Fibroblast of mammary gland (primary cell): ENCODE measurements at places on chromosomes 1 and 21.
A peak's percentile ranks its signal among the peaks of the same experiment; 100 is the strongest.

DNA sequence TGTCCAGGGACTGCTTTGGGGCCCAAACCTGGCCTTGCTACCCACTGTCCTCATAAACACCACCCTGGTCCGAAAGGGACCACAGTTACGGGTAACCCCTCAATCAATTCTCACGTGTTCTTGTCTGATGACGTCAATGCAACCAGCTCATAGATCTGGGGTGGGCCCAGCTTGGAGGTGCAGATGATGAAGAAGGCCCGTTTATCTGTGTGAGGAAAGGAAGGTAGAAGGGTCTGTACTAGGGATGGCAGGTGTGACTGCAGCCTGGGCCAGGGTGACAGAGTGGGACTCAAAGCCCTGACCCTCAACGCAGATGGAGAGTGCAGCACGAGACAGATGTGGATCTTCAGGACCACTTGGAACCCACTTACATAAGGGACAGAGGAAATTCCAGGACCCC, 22.1 kb downstream of the LRRC71 start:
- no peak for DNase-seq

- peak; percentile 79 for DNase-seq
These were observed 2.2 kb upstream of the CRABP2 start for GRCh38 chr1:156707417-156708217.

GRCh38 chr1:154711416-154711815, 103.4 kb upstream of the ADAR start:
- no peak for DNase-seq

- peak; percentile 17 for DNase-seq
These were observed 46.3 kb downstream of the GPA33 start for GRCh38 chr1:167043752-167044488.

- peak; percentile 16 for DNase-seq
These were observed 575.1 kb upstream of the BEND5 start for GRCh38 chr1:49351768-49352167.

DNA sequence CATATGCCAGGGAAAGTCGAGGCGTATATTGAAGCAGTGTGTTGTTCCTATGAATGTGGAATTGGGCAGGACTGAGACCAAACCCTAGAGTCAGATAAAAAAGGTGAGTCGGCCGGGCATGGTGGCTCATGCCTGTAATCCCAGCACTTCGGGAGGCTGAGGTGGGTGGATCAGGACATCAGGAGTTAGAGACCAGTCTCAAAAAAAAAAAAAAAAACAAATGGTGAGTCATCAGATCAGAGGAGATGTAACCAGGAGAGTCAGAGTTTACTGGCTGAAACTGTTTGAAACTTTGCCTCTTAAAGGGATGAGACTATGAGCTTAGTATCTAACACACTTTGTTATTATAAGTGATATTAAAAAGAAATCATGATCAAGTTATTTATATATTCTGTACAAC, 26.4 kb upstream of the SYCP1 start:
- DNase-seq, result peak; percentile 29

DNA sequence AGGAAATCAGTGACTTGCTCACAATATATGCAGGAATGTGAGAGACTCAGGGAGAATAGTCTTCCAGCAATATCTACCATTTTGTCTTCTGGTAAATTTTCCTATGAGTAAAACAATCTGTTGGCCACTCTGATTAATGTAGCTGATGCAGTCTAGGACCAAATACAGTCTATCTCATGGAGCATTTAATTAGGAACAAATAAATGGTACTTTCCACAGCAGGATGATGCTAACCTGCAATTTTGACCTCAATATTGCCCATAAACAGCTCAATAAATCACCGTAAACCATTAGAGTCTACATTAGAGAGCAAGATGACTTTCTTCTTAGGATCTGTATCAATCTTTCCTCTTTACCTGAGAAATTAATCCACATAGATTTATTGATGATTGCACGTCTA, 567.7 kb upstream of the B3GALT2 start:
- no peak for DNase-seq

- peak; percentile 62 for DNase-seq
These were observed 9.2 kb downstream of the CLDN8 start for GRCh38 chr21:30206551-30207251.

- DNase-seq, result no peak
These were observed 68.8 kb upstream of the HUNK start for GRCh38 chr21:31804008-31804394.

- peak; percentile 65 for DNase-seq
These were observed 75.5 kb downstream of the VCAM1 start for GRCh38 chr1:100794748-100795645.

DNA sequence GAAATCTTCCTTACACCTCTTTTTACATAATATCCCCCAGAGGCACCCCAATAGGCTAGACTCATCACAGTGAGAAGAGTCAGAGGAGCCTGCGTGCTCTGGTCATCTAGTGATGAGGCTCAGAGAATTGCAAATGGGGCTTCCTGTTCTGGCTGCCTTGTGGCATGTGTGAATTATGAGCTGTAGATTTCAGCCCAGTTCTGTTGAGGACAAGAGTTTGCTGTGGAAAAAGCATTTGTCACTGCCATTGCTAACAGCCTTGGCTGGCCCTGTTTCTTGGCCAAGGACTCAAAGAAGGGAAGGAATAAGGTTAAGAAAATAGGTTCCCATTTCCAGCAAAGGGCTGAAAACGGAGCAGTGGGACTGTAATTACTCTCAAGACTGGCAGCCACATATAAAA, 30.7 kb downstream of the MRAP start:
- DNase-seq, result peak; percentile 75

GRCh38 chr1:109832945-109833344, 69.2 kb upstream of the EPS8L3 start:
- DNase-seq, result no peak

- no peak for DNase-seq
These were observed 9.3 kb downstream of the SLC2A5 start for GRCh38 chr1:9059891-9060744.

DNA sequence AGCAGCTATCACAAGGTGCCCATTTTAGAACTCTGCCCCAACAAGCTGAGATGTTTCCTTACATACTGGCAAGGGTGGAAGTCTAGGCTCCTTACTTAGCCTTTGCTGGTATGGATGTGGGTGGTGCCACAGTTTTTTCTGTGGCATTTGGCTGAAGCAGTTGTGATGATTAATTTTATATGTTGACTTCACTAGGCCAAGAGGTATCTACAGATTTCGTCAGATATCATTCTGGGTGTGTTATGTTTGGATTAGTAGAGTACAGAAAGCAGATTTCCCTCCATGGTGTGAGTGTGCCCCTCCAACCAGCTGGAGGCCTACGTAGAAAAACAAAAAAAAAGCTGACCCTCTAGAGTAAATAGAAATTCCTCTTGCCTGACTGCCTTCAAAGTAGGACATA, 317.0 kb downstream of the BARHL2 start:
- DNase-seq, result peak; percentile 8

DNA sequence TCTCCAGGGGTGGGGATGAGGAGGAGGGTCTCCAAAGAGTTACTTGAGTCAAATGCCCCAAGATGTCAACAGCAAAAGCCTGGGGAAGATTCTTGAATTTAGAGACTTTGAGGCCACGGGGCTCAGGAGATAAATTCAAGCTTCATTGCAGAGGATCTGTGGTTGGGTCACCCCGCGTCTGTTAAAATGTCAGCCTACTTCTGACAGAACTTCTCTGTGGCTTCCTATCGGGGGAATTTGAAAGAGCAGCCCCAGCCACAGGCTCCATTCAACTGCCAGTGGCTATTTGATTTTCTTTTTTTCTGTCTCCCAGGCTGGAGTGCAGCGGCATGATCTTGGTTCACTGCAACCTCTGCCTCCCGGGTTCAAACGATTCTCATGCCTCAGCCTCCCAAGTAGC, 62.5 kb upstream of the EFHD2 start:
- no peak for DNase-seq

GRCh38 chr1:7218210-7218832, 433.1 kb downstream of the CAMTA1 start:
- DNase-seq, result peak; percentile 61

GRCh38 chr1:147177611-147178380, 5.5 kb upstream of the PRKAB2 start:
- DNase-seq, result peak; percentile 83

GRCh38 chr1:240847325-240847724, 235.4 kb upstream of the GREM2 start:
- DNase-seq, result no peak

- no peak for DNase-seq
These were observed 39.8 kb downstream of the MRPL39 start for GRCh38 chr21:25567472-25567871.

DNA sequence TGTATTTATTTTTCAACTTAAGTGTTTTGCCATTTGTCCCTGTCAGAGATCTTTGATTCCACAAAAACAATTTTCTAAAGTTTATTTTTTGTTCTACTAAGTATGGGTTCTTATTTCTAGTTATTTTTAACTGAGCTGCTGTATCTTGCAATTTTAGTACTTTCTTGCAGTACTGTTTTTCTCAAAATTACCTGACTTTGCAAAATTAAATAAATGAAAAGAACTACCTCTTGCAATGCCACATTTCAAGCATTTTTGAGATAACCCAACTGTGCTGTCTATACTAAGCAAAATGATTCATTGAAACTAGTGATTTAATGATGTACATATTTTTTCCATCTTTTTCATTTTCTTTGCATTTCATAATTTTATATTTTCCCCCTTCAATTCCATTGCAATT, 71.5 kb upstream of the ADGRL2 start:
- no peak for DNase-seq

DNA sequence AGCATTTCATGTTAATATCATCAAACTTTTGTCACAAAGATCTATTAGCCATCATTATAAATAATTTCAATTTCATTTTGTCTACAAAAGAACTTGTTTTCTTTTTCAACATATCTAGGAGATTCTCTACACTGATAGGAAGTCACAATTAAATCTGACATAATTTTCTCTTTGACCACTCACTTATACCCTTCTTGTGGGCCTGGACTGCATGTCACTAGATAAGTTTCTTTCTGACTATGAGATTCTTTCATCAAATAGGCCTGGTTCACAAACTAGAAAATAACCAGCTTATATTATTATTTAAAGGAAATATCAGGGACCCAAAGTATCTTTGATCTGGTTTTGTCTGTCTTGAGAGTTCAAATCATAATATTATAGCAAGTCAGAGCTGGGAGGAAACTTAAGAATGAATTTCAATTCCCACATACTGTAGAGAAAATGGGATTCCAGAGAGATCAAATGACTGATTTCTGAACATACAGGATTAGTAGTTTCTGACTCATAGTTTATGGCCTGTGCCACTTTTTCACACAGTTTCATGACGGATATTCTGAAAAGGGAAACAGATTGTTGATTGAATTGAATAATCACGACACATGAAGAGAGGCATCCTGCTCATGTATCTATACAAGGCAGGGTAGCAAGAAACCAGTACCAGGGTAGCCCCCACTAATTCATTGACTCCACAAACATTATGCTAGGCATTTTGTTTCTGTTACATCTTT, 355.8 kb downstream of the GPATCH2 start:
- peak; percentile 84 for DNase-seq

DNA sequence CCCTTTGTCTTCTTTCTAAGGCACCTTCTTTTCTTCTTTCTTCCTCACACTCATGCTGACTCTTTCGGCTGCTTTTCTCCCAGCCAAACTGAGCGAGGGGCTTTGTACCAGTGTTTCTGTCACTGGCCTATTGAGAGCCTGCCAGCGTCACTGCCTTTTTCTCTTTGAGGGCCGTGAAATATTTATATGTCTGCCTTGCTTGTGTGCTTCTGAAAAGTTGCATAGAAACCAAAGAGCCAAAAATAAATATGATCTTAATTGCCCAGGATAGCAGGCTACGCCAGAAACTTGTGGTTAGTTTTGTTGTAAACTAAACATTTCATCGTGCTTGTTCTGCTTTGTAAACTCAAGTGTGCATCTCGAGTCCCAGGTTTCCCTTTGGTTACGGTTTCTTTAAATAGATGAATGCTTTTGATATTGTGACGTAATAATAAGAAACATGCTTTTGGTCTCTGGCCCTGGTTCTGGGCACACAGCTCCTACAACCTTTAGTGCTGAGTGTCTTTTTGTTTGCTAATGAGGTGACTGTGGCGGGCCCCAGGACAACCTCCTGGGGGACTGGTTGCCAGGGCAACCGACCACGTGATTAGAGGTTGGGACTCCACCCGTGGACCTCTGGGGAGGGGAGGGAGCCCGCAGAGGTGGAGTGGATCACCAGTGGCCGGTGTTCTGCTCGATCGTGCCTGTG, 10.8 kb downstream of the SLC37A1 start:
- DNase-seq, result peak; percentile 52

DNA sequence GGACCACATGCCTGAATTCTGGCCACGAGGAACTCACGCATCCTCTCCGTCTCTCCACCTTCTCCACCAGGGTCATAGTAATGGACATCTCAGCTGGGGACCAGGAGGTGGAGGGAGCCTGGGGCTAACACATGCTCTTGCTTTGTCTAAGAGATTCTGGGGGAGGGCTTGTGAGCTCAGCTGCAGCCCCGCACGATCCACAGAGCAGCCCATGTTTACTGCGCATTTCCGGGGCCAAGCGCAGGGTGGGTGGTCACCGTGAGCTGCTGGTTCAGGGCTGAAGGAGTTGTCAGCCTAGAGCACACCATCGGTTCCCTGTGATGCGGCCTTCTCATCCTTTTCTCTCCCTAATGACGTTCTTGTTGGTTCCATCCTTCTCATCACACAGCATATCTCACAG, 7.5 kb upstream of the TFF2 start:
- DNase-seq, result no peak

DNA sequence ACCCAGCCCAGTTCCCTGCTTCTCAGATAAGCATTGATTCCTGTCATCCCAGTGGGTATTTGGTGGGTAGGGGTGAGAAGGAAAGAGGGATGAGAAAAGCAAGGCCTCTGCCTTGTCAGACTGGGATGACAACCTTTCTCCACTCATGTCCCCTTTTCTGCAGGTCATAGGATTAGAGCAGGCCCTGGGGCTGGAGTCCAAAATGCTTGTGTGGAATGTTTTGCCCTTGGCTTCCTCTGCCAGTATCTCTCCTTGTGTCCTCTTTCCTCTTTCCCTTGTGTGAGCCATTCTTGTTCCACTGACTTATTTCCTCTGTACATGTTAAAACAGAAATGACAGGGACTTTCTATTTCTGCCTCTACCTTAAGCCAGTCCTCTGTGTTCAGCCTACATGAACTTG, 4.1 kb downstream of the ATP2B4 start:
- DNase-seq, result no peak

DNA sequence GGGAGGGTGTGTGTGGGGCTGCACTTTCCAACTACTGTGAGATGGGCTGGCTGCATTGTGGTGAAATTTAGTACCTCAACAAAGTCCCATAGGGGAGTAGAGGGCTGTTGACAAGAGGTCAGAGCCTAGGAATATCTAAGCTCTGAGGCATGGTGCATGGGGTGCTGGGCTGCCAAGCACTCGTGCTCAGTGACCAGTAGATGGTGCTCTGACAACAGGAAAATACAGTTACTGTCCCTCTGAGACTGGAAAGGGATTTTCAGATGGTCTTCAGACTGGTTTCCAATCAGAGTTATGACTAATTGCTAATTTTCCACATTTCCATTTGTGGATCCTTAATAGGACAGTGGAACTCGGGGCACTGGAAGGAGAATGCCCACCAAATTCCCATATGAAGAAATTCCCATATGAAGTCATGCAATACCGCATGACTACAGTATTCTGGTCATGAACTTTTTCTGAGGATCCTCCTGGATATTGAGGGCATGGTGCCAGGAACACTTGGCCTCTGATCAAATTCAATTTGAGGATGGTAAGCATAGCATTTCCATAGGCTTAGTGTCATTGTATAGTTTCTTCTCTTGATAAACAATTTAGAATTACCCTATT, 4.1 kb upstream of the CACNA1E start:
- DNase-seq, result peak; percentile 81

GRCh38 chr1:30575066-30575465, 148.3 kb downstream of the MATN1 start:
- DNase-seq, result no peak

GRCh38 chr1:218164111-218164929, 120.8 kb upstream of the RRP15 start:
- DNase-seq, result peak; percentile 21
